ENCODE measurements at places on chromosomes 3 and 15.

DNA sequence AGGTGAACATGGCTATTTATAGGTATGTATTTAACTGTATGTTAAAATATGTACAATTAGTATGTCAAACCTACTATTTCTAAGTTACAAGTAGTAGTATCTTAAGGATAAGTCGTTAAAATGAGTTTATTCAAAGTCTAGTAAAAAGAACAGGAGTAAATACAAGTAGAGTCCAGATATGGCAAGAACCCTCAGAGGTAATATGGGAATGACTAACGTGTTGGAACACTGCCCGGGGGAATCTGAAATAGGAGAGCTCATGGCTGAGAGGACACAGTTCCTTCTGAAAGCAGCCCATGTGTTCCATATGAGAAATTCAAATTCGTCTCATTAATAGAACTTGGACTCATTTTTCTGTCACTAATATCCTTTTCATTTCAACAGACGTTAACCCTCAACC, 158.8 kb downstream of the CLSTN2 start:
- DNase-seq: no peak

GRCh38 chr3:162165346-162165745, 668.7 kb downstream of the OTOL1 start:
- DNase-seq: no peak

- DNase-seq: no peak
These were observed 137.1 kb downstream of the CD47 start for GRCh38 chr3:107953722-107954121.

- DNase-seq: no peak
These were observed 628.3 kb downstream of the ROBO1 start for GRCh38 chr3:79139395-79140068.

DNA sequence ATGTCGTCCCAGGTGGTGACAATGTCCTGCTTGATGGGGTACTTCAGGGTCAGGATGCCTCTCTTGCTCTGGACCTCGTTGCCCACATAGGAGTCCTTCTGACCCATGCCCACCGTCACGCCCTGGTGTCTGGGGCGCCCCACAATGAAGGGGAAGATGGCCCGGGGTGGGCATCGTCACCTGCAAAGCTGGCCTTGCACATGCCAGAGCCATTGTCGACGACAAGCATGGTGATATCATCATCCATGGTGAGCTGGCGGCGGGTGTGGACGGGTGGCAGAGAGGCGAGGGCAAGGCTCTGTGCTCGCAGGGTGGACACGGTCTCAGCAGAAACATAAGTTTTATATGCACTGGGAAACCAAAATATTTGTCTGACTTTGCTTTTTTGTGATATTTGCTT, 163.1 kb downstream of the WDR76 start:
- no peak for DNase-seq

DNA sequence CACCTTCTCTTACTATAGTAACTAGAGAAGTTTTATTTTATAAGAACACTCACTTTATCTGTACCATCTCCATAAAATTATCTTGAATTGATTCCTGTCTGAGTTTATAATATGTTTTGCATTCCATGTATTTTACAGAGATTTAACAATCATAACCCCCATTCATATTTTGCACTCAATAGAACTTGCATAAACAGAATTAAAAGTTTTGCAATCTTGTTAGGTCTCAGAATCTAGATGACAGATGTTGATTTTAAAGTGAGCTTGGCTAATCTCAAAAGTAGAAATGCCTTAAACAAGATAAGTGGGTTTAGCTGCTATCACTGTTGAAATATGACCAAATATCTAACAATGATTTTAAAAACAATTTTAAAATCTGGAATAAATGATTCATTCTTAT, 107.9 kb upstream of the EPHA6 start:
- no peak for DNase-seq

DNA sequence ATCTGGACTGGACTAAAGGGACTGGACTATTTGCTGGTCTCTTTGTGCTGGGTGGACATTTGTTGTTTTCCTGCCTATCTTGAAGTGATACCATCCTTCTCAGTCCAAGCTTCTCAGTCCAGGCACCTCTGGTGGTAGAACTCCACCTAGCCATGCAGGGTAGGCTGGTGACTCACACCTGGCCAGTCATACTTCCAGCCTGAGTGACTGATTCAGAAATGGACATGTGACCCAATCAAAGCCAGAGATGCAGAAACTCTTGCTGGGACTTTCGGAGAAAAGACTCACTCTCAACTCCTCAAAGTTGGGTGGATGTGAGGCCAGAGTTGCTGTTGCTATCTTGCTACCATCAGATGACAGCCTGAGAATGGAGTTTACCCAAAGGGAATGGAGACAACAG, 5.6 kb upstream of the ASB14 start:
- DNase-seq: no peak

GRCh38 chr3:53994986-53995603, 103.4 kb upstream of the SELENOK start:
- DNase-seq: no peak

DNA sequence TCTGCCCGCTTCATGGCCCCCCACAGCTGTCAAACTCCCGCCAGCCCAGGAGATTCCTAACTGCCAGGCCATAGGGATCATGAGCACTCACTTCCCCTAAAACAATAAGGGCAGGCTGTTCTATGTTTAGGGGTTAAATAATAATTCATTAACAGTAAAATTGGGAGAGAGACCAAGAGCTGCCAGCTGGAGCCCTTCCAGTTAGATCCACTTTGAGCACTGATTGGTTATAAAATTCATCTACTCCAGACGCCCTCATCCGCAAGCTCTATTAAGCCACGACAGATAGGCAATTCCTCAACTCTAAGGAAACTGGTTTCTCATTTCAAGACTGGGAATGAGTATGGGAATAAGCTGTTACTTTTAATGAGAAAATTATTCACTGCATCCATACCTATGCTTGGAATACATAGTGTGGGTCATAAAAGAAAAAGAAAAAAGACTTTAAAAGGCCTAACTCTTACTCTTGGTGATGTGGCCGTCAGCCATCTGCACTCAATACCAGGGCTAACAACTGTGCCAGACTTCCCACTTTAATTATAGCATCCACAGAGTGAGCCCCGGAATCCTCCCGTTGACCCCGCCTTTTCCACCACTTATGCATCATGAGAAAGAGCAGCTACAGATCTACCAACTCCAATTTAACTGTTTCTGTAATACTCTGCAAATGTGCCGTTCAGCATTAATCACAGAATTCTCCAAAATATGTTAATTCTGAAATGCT, 44.5 kb downstream of the IL17RD start:
- no peak for DNase-seq

GRCh38 chr3:172391592-172392302, 56.5 kb downstream of the GHSR start:
- no peak for DNase-seq

- no peak for DNase-seq
These were observed 234.2 kb upstream of the MCTP2 start for GRCh38 chr15:93997071-93997658.

DNA sequence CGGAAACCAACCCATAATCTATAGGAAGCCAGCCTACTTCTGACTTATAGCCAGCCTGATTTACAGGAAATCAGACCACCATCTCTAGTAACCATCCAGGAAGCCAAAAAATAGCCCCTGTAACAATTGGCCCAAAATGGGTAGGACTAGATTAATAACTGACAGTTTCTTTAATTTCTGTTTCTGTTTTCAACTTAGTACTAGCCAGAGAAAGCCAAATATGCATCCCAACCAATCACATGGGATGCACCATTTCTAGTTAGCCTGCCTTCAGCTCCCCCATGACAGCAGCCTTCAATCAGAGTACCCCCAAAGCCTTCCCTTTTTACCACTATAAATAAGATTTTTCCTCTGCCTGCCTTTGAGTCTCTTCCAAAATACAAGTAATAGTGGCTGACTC, 239.1 kb upstream of the GADL1 start:
- DNase-seq: no peak

DNA sequence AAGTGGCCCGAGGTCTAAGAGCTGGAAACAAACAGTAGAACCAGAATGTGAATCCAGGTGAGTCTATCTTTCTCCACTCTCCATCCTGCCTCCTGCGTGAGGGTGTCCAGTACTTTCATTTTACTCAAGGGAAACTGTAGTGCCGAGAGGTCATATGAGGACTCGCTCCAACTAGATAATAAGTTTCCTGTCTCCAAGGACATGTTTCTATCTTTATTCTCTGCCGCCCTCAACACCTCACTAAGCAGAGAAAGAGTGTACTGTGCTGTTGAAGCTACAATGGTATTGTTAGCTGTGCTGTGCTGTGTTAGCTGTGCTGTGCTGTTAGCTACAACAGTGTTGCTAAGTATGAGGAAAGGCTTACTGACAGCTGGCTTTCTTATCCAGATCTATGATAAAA, 137.9 kb upstream of the COL8A1 start:
- no peak for DNase-seq

DNA sequence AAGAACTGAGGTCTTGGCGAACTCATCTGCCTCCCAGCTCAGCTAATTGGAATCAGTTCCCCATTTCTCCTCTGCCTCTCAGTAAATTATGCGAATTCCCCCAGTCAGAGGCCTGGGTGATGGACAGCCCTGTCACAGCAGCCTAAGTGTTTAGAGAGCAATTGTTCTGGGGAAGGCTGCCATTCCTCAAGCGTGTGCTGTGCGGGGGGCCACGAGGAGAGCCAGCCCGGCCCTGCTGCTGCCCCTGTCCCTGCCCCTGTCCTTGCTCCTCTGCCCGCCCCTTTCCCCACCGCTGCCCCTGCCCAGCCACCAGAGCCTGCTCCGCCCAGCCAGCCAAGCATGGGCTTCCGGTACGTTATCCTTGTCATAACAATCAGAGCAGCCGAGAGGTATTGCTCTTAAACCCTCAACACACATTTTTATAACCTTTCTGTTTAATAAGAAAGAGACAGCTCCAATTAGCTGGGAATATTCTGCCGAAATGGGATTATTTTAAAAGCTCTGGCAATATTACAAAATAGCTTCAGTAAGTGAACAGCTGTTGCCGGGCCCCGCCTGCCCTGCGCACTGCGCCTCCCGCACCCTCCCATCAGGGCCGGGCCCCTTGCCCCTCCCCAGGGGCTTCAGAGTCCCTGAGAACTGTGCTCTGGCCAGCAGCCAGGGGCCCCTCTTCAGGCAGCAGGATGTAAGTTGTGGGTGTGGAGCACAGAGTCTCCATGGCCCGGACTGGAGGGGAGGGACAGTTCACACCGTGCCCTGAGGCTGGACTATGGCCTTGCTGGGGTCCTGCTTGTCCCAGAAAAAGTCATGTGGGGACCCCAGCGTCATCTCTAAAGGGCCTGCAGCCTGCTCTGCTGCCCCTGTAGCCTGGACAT, 12.4 kb upstream of the CACNA2D2 start:
- DNase-seq: no peak

GRCh38 chr15:98288091-98288590, 327.6 kb downstream of the ARRDC4 start:
- no peak for DNase-seq

DNA sequence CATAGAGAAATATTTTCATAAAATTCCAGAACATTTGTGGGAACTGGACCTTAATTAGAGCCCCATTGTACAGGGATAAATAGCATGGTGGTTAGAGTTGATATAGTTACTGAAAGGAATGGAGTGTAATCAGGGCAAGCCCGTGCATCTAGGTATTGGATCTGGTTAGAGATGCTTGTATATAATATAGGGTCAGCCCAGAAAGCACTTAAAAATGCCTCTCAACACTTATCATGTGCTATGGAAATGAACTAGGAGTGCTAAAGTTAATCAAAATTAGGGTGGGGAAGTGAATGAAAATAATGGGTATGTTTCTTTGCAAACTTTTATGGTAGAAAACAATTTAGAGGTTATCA, 308.3 kb upstream of the NR2E3 start:
- DNase-seq: no peak

GRCh38 chr15:93664213-93664956, 567.0 kb upstream of the MCTP2 start:
- DNase-seq: no peak

GRCh38 chr3:72476139-72476483, 372.1 kb downstream of the SHQ1 start:
- no peak for DNase-seq

- no peak for DNase-seq
These were observed 101.0 kb upstream of the THBS1 start for GRCh38 chr15:39479911-39480310.

DNA sequence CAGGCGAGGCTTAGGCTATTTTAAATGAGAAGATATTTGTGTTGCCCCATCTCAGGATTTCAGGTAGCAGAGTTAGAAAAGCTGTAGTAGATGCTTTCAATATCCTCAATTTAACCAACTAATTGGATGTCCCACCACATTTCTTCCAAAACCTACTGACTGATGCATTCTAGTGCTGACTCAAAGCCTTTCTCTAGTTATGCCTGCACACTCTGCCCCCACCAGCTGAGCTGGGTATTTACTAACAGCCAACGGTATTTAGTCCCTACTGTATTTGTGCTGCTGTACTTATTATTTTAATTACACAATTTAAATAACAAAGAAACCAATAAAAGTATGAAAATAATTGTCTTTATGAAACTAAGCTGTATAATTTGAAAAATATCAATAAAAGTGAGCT, 139.5 kb downstream of the OSBPL10 start:
- DNase-seq: no peak

- DNase-seq: no peak
These were observed 6.7 kb upstream of the NCEH1 start for GRCh38 chr3:172717493-172718088.

- peak; percentile 29 for DNase-seq
These were observed 36.8 kb downstream of the ATP1B3 start for GRCh38 chr3:141913150-141913811.

GRCh38 chr15:31377030-31377429, 50.4 kb downstream of the KLF13 start:
- no peak for DNase-seq

DNA sequence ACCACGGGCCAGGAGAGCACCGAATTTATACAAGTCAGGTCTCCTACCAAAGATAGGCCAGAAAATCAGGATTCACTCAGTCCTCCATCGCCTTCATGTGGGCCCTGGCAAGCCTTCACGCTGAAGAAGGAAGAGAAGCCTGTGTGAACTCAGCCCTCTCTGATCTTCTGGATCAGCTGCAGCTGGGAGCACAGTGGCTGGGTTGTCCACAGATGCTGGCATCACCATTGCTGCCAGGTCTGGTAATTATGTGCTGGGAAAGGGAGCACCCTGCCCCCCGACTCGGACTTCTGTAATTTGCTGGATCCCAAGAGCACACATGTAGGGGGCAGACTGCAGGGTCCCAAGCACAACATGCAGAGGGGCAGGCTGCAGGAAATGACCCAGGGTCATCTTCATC, 12.4 kb upstream of the PDE8A start:
- no peak for DNase-seq

DNA sequence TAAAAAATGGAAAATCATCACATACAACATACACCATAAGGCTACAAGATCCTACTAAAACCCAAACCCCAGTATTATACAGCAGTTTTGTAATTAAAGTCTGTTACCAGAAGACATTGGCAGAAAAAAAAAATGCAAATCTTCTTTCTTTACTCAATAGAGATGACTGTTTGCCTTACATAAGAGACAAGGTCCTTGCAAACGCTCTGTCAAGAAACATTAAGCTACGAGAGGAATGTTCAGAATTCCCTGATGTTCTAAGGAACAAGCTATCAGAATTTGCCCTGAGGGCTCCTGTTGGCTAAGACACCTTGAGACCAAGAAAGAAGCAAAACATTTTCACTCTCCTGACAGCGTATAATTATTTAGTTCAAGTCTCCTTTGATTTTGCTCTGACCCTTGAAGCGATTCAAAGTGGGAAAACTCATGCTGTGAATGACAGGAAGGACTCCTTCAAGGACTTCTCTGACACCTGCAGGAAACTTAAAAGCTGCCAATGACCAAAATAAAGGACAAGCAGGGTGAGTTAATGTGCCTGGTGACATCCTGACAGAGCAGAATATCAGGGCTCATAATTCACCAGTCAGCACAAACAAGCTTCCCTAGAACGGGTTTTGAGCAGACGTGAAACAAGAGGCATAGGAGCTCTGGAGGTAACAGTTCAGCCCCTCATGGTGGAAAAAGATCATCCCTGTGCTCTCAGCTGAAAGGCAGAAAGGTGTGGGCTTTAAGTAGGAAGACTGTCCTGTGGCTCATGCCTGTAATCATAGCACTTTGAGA, 2.5 kb downstream of the SCAMP2 start:
- DNase-seq: no peak

Measured in activated CD4-positive, alpha-beta T cell treated with anti-CD3 and anti-CD28 coated beads, Interleukin-2, amount 50 U/mL, for 48 hours (primary cell).